ENCODE measurements at places on chromosomes 16 and 17.
A peak's percentile ranks its signal among the peaks of the same experiment; 100 is the strongest.

GRCh38 chr17:29331075-29331707 is 37.2 kb upstream of the NUFIP2 start:
- DNase-seq = no peak

GRCh38 chr16:46822270-46822669 is 8.7 kb downstream of the C16orf87 start:
- peak; percentile 90 for DNase-seq

- DNase-seq = no peak
These were observed 72.4 kb upstream of the CPHXL start for GRCh38 chr16:75798714-75799113.

DNA sequence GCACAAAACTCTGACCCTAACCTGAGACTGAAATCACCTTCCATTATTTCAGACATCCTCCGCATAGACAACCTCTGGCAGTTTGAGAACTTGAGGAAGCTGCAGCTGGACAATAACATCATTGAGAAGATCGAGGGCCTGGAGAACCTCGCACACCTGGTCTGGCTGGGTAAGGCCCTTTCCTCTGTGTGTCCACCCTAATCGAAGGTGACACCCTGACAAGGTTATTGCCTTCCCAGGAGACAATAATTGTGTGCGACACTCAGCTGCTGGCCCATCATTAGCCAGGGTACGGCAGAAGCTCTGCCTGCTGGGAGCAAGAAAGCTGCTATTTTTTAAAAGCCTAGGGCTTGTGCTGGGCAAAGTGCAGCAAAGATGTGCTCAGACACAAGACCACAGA is 11.1 kb downstream of the DRC3 start:
- no peak for DNase-seq

DNA sequence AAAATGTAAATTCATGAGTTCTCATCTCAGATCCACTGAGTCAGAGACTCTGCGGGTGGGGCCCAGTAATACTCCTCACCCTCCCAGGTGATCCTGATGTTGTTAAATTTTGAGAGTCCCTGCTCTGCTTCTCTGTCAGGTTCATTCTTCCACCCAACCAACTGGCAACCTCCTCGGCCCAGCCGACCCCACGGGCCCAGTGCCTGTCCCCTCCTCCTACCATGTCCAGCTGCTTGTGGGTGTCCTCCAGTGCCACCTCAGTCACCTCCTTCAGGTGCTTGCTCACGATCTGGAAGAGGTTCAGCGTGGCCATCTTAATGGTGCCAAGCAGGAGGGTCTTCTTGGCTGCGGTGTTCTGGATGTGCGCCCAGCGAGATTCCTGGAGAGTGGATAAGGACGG is 9.8 kb downstream of the CCDC42 start:
- no peak for DNase-seq

DNA sequence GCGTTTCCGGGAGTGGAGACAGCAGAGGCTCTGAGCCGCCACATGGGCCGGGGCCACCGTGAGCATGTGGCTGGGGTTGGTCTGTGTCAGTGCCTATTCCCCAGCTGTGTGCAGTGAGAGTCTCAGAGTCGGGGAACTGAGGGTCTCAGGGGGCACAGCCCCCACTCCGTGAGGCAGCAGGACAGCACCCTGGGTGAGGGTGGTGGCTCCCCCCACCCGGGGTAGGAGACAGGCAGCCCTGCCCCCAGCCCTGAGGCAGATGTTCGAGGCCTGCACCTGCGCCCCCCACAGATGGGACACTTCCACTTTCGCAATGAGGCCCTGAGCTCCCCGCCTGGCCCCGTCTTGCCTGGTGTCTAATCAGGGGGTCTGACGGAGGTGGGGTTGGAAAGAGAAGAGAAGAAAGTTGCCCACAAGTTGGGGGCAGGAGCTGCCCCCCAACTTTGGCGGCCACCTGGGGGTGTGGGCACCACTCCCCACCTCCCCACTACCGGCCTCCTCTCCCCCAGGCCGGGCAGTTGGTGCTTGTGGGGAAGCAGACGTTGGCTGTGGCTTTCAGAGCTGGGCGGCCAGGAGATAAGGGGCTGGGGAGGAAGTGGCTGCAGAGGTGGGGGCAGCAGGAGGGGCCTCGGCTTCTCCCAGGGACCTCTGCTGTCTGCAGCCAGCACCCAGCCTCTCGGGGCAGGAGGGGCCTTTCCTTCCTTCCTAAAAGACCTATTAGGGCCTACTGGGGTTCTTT is 1.8 kb upstream of the CBFA2T3 start:
- DNase-seq = no peak

DNA sequence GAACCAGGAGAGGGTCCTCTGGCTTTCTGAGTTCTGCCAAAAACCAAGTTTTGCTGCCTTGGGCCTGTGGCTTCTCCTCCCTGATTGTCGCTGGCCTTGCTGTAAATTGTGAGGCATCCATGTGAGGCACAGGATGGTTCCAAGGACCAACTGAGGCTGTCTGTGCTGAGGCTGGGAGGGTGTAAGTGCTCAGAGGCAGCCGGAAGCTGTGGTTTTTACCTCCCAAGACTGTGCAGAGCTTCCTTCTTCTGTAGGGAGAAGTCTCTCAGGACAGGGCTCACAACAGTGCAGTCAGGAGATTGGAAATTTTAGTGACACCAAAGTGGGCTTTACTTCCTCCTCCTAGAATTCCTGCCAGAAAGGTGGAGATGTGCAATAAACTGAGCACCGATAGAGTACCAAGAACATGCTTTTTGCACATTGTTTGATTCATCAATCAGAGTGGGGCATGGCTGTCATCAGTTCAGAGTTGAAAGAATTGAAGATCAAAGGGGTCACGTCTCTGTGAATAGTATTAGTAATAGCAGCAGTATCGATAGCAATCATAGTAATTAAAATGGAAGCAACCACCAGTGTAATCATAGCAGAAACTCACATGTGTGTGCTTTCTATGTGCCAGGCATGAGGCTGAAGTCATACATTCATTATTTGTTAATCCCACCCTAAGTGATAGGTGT is 467.1 kb downstream of the WWOX start:
- DNase-seq = no peak

GRCh38 chr16:11160676-11161115 is 95.3 kb downstream of the SOCS1 start:
- peak; percentile 87 for DNase-seq

GRCh38 chr17:64941761-64942160 is 22.5 kb upstream of the LRRC37A3 start:
- no peak for DNase-seq

GRCh38 chr16:56211435-56211981 is 20.2 kb downstream of the GNAO1 start:
- no peak for DNase-seq

GRCh38 chr17:31431098-31431851 is 39.8 kb downstream of the RAB11FIP4 start:
- DNase-seq = no peak

DNA sequence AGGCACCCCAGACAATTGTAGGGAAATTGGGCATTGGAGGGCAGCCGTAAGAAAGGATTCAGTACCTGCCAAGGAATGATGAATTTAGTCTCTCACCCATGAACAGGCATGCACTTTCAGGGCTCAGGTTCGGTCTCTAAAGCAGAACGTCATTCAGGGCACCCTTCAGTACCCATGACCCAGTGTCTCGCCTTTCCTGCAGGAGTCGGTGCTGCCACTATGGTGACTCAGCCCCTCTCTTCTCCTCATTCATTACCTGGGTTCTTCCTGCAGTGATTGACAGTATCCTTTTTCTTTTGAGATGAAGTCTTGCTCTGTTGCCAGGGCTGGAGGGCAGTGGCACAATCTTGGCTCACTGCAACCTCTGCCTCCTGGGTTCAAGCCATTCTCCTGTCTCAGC is 8.4 kb downstream of the SOST start:
- DNase-seq = no peak

- no peak for DNase-seq
These were observed 21.7 kb upstream of the SP6 start for GRCh38 chr17:47872651-47873161.

DNA sequence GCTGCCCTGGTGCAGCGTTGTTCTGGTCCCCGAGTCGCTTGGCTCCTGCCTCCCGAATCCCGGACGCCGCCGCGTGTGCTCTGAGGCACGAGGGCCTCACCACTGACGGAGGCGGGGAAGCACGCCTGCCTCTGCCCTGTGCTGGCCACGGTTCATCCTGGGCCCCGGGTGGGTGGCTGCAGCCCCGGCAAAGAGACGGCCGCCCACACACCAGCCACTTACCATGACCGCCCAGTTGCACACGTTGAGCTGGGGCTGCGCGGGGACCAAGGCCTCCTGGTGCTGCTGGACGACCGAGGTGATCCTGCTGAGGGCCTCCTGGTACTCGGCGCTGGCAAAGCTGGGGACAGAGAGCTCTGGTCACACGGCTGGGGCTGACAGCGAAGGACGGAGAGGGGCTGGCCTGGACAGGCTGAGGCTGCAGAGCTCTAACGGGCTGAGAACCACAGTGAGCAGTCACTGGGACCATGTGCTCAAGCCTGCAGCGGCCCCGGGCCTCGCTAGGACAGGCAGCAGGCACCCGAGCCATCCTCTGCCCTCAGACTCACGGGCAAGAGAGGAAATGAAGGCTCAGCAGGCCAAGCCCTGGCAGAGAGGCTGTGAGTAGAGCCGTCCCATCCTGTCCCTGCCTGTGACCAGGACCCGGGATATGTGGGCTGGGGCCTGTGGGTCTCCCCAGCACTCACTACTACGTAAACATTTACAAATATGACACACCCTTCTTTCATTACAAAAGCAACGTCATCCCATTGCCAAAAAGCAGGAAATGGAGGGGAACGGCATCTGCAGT is 6.3 kb upstream of the APRT start:
- DNase-seq = no peak

- no peak for DNase-seq
These were observed 131.8 kb downstream of the STX8 start for GRCh38 chr17:9443811-9444210.

GRCh38 chr16:3879258-3879886 is 1.1 kb downstream of the CREBBP start:
- DNase-seq = no peak

GRCh38 chr16:68447653-68448359 is 502 bp downstream of the SMPD3 start:
- DNase-seq = no peak

DNA sequence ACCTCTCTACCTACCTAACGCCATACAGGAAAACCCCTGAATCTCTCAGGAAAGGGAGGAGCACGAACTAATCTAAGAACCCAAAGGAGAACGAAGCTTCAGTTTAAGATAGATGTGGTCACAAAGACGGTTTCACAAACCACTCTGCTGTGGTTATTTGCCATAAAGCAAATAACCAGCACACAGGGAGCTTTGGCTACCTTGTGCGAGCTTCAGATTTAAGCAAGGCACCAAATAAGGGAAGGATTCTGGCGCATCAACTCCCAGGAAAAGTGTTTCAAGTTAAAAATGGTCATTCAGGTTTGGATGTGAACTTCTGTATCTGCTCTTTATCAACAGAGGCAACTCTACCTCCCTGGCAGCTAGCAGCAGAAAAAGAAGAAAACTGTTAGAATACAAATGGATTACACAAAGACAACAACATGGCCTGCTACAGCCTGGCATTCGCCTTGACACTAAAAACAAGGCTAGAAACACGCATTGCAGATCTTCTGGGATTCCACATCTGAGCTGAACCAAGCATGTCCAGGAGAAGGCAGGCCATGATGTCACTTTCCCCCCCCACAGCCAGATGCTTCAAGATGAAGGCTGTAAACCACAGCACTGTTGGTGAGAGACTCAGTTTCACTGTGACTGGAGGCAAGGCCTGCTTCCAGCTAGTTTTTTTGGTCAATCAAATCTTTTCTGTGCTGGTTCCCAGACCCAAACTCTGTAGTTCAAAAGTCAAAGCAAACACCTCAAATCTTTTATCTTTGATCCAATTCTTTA is 43.6 kb downstream of the SMG6 start:
- DNase-seq = peak; percentile 91

- DNase-seq = peak; percentile 29
These were observed 3.6 kb downstream of the CLUH start for GRCh38 chr17:2707721-2708584.

- DNase-seq = no peak
These were observed 154.4 kb upstream of the FOXF1 start for GRCh38 chr16:86355951-86356350.

DNA sequence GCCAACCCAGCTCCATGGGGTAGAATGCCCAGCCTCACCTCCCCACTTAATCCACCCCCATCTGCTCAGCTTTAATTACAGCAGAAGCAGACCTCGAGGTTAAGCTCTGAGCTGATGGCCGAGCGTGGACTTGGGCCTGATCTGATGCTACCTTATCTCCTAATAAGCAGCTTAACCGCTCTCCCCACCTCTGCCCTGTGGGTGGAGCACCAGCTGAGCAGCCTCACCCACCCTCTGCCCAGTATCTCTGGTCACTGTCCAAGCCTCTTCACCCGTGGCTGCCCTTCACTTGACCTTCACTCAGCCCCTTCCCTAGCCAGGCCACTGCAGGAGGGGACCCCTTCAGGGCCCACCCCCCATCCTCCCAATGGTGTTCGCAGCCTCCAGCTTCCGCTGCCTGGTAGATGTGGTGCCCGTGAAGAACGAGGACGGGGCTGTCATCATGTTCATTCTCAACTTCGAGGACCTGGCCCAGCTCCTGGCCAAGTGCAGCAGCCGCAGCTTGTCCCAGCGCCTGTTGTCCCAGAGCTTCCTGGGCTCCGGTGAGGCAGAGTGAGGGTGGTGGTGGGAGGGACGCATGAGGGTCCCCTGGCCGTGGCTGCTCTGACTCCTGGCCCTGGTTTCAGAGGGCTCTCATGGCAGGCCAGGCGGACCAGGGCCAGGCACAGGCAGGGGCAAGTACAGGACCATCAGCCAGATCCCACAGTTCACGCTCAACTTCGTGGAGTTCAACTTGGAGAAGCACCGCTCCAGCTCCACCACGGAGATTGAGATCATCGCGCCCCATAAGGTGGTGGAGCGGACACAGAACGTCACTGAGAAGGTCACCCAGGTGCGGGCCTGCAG is 6.8 kb downstream of the KCNH6 start:
- DNase-seq = no peak

DNA sequence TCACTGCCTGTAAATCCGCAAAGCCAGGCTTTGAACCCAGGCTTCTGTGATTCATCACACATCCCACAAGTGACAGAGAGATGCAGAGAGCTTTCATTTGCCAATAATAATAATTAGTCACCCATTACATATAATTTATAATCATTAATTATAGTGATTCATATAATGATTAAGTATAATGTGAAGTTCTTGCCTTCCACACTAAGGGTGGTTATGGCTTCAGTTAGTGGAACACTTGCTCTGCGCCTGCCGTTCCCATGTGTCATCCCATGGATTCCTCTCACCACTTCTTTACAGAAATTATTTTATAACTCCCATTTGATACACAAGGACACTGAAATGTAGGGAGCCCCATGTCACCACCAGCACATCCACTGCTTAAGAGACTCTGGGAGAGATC is 39.8 kb upstream of the XYLT1 start:
- no peak for DNase-seq

DNA sequence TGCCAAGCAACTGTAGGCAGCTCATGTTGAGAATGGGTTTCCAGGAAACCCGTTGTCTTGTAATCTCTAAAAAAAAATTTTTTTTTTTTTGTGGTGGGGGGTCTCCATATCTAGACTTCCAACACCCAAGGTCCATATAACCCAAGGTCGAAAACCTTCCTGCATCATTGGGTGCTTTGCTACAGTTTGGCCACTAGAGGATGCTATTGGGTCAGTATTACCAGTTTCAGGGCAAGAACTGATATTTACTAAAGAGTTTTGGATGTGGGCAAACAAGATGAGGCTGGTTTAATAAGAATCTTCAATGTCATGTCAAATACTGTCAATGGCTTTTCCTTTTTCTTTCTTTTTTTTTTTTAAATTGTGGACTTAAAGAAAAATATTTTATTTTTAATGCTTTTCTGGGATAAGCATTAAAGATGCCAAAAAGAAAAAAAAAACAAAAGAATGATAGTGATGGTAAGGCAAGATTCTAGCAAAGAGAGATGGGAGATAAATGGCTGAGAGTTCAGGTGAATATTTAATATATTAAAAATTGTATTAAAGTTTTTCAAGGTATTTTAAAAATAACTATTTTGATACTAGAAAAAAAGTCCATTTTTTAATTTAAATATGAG is 62.2 kb downstream of the DHRS7C start:
- peak; percentile 64 for DNase-seq

Measured in activated CD4-positive, alpha-beta T cell treated with anti-CD3 and anti-CD28 coated beads, Interleukin-10, Interleukin-2, amounts not matched to agents 100 ng/mL and 50 ng/mL, durations not matched to agents 16 hours and 8 hours (primary cell).